GM12878 (cell line): ENCODE measurements at places on chromosomes 11 and 22.

DNA sequence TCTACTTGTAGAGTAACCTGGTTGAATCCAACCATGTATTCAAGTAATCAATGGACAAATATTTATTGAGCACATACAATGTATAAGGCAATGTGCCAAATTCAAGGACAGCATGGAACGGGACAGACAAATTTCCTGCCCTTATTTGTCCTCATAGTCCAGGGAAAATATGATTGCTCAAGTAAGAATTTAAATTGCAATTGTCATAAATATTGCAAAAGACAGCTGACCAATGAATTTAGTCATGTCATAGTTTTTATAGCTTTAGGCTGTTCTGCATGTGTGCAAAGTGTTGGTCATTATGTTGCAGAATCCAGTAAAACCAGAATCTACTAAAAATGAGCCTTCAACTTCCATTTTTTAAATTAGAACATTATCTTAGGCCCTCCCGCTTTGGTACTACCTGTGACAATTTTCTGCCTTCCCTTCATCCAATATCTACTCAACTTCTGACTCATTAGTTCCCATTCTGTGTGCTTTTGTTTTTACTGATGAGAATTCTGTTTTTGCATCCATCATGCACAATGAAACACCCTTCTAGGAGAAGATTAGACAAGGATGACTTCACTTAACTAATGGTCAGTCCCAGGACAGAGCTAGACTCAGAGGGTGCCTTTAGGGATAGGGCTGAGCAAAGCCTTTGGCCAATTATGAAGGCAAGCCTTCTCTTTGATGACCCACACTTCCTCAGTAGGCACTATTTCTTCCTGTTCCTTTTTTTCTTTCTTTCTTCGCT is 45.8 kb upstream of the FIBIN start:
- no peak for DNase-seq

DNA sequence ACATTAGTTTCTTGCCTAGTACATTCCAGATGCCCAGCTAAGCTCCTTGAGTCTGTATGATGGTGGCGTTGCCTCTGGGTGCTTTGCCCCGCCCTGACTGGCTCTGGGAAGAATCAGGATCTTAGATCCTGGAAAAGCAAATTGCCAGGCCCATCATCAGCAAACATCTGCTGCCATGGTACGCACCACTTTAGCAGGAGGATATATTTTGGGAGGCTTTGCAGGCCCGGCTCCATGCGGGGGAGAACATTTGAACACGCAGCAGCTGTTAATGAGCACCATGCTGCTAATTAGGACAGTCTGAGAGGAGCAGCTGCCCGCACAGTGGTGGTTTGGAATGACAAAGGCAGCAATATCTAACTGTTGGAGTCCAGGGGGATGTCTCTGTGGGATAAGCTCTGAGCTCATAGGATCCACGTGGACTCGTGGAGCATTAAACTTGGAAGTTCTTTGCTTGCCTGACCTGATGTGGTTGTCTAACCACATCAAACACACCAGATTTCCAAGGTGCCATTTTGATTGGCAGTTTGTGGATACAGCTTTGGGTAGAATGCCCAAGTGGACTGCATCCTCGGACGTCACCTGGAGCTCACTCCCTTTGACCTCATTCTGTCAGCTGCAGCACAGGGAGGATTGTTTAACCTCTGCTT is 217.0 kb upstream of the ZBED5 start:
- no peak for DNase-seq

GRCh38 chr11:128498721-128499245 is 88.6 kb downstream of the ETS1 start:
- no peak for DNase-seq

DNA sequence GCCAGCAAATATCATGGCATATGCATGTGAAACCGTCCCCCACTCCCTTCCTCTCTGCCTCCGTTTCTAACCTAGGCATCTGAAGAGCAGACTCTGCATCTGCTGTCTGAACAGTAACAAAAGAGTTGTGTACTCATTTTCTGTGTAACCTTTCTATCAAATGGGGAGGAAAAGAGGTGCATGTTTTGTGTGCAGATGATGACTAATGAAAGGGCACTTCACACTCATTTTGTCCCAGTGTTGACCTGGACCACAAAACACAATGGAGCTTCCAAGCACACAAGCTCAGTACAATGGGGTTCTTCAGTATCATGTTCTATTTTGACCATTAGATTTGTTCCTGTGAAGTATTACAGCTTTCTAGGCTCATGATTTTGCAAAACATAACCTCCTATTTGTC is 13.0 kb downstream of the JHY start:
- no peak for DNase-seq

DNA sequence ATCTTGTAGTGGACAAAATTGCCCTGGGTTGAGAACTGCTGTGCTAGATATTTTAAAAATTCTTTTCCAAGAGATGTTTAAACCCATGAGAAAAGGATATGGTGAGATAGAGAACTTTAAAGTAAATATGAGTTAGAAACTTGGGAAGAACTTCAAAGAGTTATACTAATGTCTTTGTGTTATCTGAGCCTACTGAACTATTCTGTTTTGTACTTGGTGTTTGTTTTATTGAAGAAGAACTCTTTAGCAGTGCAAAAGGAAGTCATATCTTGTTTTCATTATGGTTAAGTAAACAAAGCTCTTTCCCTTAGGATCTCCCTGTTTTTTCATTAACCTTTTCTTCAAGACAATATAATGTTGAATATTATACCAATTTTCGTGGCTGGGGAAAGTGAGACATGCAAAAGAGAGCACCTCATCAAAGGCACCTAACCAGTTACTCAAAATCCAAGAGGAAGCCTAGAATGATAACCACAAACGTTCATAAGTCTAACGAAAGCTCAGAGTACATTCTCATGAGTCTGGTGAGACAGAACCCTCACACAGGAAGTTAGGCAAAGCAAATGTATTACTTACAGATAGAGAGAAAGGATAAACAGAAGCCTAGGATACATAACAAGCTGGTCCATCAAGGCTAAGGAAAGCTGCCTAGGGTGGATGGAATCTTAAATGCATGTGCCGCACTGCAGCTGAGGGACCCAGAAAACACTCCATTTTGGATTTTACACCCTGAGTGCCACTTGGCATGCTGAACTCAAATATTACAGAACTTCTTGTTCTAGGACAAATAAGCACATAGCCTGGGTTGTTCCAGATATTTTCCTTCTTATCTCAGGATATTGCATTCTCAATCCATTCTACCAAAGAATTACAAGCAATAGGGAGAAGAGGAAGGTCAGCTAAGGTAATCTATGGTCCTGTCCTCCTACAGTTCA is 112.5 kb upstream of the ANO3 start:
- DNase-seq: no peak
